ENCODE measurements at places on chromosomes 4 and X.
A peak's percentile ranks its signal among the peaks of the same experiment; 100 is the strongest.

- DNase-seq, result no peak
Measured at GRCh38 chr4:142404191-142404611, 441.9 kb downstream of the INPP4B start.

DNA sequence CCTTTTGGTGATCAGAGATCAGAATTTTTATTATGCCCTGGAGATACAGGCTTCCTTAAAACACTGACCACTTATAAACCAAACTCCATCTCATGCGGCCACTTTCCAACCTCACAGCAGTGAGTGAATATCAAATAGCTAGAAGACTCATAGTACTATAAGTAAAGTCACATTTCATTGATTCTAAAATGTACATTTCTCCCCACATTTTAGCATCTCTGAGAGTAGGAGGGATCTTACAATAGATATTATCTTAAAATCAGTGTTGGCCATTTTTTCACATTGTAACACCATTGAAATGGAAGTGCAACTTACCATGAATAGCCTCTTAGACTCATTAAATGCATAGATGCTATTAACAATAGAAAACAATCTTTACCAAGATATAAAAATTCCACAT is 17.4 kb downstream of the PCYT1B start:
- no peak for DNase-seq

DNA sequence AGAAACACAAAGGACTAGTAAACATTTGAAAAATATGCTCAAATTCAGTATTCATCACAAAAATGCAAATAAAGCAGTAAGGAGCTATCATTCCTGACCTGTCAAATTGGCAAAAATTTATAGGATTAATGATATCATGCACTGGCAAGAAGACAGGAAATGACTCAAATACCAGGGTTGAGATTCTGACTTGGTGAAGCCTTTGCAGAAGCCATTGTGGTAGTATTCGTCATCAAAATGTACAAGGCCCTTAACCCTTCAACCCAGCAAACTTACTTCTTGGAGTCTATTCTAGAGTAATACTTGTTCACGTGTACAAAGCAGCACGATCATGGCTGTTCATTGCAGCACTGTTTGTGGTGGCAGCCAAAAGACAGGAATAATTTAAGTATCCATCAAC is 132.4 kb downstream of the ENOX2 start:
- peak; percentile 77 for DNase-seq

DNA sequence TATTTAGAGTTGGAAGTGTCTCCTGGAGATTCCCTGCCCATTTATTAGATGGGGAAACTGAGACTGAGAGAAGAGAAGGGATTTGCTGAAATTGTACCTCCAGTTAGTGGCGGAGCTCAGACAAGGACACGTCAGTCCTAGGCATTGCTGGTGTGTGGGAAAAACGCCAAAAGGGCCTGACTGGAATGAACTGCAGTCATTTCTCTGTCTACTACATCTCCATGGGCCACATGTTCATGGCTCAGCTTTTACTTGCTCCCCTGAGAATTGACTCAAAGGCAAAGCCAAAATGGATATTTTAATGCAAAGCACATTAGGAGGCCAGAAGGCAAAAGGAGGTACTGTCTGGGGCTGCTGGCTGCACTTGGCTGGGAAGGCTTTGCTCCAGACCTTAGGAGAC is 3.9 kb downstream of the TFDP3 start:
- DNase-seq, result no peak

GRCh38 chrX:77622233-77622632 is 163.8 kb downstream of the ATRX start:
- no peak for DNase-seq

- DNase-seq, result no peak
Measured at GRCh38 chr4:6270636-6271121, 1.0 kb downstream of the WFS1 start.

GRCh38 chr4:93646233-93646930 is 182.2 kb upstream of the ATOH1 start:
- DNase-seq, result no peak

DNA sequence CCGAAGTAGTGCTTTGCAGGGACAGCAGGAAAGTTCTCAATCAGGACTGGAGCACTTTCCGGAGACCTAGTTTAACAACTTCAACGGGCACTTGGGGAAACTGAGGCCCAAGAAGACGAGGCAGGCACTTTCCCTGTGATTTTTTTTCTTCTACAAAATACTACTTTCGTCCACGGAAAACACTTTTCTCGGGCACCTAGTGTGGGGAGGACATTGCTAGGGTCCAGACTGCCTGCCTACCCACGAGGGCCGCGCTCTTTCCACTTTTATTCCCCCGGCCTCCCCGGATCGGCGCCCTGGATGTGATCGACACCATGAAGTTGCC is 125.4 kb upstream of the CXorf66 start:
- DNase-seq, result no peak

DNA sequence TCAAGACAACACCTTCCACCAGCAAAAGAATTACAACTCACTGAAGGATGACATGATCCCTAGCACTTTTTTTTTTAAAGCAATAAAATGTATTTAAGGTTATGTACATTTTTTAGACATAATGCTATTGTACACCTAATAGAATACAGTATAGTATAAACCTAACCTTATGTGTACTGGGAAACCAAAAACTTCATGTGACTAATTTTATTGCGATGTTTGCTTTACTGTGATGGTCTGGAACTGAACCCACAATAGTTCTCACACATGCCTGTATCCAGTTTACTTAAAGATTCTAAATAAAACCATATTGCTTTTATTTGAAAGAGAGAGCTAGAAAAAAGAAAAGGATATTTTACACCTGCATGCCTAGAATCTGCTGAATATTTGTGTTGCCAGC is 4.4 kb upstream of the STS start:
- no peak for DNase-seq

GRCh38 chrX:115573185-115573584 is 12.2 kb downstream of the PLS3 start:
- DNase-seq, result no peak

DNA sequence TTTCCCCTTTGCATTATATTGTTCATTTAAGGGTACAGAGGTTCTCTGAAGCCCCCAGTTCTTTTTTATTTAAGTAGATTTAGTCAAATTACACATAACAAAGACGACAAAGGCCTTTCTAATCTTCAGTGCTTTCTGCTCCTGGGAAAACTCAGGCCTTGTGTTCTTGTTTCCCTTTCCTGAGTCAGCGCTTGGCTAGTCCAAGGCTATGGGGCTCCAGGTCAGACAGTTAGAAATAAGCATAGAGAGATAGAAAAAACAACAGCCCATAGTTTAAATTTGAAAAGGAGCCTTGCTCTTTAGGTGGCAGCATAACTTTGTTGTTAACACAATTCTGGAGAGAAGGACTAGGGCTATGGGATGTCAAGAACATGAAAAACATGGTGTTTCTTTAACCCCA is 97.3 kb downstream of the PPP1R2C start:
- DNase-seq, result no peak

DNA sequence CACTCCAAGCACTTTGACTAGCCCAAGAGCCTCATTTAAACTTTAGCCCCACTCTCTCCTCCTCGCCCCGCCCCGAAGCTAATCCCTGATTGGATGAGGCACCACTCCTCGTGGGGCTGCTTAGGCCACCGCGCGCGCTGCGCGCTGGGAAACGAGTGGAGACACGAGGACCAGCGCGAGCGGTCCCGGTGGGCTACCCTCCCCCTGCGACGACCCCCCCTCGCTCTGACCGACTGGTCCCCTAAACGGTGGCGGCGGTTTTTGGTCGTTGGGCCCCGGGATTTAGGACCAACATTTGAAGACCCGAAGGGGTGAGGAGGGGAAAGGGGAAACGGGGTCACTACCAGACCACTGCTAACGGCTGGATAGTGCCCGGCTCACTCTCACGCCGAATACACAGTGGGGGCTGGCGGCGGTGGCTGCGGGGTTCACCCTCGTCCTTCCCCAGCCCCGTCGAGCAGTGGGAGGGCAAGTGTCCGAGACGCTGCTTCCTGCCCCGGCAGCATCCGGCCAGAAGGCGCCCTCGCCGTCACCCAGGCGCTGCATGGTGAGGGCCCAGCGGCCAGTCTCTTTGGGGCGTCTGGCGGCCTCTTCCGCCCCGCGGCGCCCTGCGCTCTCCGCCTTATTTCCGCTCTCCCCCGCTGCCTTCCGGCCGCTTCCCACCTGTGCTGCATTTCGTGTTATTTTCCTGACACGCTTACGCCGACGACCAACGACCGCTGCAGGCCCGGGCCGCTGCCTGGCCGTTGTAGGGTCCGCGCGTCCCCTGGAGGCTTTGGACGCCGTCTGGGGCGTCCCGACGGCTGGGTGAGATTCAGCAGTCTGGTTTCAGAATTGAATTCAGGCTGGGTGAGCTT is at the start of gene RBM46:
Gene RBM46 (plus strand): TSS at position 147 of the 857 bp plus-strand sequence. CDS start 15,481 bp downstream, outside the sequence.
- DNase-seq, result no peak

- peak; percentile 50 for DNase-seq
Measured at GRCh38 chr4:54493862-54494261, 163.9 kb upstream of the KIT start.

DNA sequence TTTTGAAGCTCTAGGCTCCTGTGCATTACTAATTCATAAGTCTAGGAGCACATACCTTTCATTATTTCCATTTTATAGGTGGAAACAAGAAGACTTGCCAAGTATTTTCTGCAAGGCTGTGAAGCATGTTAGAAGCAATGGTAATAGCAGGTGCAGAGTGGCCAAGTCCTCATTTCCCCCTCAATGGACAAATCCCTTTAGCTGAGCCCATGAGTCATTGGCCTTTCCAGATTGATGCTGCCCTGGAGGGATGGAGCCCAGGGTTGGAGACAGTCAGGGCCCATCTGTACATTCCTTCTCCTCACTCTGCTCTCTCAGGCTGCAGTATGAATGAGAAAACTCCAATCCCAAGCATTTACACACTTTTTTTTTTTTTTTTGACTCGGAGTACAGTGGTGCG is 6.6 kb downstream of the MGST2 start:
- DNase-seq, result no peak

- DNase-seq, result no peak
Measured at GRCh38 chr4:25022766-25023165, 8.0 kb downstream of the LGI2 start.

DNA sequence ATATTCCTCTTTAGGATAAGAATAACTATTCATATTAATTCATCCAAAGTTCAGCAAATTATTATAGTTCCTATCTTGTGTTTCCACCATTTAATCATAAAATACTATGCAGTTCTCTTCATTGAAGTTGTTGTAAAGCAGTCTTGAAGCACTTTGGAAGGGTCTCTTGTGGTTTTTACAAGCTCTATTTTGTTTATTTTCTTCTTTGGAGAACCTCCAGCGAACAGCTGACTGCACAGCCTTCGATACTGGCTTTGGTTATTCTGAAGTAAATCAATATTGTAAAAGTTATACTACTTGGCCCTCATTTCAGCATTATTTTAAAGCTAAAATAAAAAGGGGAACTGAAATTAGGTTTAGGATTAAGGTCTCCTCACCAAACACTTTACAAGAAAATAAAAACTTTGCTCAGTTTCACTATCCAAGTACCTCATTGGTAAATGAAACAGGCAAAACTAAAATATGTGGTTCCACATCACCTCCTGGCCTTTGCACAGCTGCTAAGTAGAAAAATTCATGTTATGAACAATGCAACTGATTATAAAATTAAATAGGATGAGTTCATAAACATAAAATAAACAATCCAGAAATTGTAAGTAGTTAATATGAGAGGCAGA is 1629.2 kb upstream of the ADGRL3 start:
- no peak for DNase-seq

GRCh38 chr4:40887764-40888131 is 138.0 kb downstream of the NSUN7 start:
- no peak for DNase-seq

DNA sequence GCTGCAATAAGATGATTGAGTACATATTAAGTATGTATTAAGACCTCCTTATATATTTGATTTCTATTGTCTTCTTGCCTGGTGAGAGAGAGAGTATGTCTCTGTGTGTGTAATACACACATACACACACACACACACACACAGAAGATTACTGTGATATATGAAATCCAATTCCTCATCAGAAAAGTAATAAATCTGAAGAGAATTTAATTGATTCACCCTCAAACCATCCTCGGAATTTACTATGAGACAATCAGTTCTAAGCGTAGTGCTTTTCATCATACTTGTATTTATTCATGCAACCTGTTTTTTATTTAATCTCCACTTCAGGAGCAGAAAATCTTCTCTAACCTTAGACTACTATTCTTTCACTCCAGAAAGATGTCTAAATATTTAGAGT is 62.3 kb upstream of the TLL1 start:
- no peak for DNase-seq

DNA sequence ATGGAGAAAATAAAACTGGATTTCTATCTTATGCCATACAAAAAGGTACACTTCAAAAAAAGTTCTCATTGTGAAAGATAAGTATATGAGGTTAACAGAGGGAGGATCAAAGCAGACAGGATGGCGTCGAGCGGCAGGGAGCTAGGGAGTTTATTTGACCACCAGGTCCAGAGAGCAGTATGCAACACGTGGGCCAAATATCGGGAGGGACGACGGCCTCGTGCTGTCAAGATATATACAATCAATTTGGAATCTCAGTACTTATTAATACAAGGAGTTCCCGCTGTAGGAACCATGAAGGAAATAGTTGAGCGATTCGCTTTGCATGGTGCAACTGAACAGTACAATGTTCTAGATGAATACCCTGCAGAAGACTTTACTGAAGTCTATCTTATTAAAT is 1069.4 kb upstream of the INTU start:
- no peak for DNase-seq

- DNase-seq, result no peak
Measured at GRCh38 chr4:123506011-123506695, 109.6 kb downstream of the SPRY1 start.

DNA sequence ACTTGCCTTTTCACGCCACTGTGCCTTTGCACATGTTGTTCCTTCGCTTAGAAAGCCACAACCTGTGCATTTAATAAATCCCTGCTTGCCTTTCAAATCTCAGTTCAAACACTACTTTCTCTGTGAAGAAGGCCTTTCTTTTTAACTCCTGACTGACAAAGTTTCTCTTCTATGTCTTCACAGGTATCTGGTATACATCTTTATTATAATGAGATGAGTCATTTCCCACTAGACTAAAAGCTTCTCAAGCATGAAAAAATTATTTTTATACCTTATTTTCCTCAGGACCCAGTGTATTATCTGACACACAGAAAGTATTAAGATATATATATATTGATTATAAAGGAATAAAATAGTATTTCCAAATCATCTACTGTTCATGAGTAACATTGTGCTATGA is 189.9 kb downstream of the TBCK start:
- DNase-seq, result no peak

Measured in RCC 7860 (cell line).